ENCODE measurements at places on chromosomes 11 and 22.

DNA sequence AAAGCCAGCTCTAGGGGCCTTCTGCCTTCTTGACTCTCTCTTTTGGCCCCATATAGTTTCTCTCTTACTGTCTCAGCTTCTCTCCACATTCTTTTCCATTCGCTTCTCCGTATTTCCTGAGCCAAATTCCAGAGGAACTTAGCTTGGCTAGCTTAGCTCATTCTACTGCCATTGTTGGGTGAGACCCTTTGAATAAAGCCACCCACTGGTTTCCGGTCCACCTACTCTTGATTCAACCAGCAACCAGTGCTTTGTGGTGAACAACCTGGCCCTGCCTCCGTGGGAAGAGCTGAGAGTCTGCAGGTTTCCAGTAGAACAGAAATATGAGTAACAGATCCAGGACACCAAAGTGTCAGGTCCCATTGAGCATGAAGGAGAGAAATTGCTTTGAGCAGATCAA, 81.3 kb upstream of the ARHGAP20 start:
- DNase-seq, result no peak

DNA sequence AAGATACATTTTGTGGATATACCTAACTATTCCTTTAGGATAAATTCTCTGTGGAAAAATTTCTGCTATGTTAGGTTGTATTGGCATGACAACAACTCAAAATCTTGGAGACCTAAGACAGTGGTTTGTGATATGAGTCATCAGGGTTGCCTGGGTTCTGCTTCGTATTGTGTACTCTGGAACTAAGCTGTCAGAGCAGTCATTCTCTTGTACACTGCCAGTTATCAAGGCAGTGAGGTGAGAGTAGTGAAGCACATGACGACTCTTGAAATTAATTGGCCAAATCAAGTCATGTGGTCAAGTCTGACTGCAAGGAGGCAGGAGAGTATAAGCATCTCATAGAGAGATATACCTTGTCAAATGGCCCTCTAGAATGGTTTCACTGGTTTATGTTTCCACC, 104.4 kb downstream of the FANCF start:
- DNase-seq, result no peak

- DNase-seq, result no peak
These were observed 117.2 kb upstream of the BMAL1 start for GRCh38 chr11:13160346-13160745.

DNA sequence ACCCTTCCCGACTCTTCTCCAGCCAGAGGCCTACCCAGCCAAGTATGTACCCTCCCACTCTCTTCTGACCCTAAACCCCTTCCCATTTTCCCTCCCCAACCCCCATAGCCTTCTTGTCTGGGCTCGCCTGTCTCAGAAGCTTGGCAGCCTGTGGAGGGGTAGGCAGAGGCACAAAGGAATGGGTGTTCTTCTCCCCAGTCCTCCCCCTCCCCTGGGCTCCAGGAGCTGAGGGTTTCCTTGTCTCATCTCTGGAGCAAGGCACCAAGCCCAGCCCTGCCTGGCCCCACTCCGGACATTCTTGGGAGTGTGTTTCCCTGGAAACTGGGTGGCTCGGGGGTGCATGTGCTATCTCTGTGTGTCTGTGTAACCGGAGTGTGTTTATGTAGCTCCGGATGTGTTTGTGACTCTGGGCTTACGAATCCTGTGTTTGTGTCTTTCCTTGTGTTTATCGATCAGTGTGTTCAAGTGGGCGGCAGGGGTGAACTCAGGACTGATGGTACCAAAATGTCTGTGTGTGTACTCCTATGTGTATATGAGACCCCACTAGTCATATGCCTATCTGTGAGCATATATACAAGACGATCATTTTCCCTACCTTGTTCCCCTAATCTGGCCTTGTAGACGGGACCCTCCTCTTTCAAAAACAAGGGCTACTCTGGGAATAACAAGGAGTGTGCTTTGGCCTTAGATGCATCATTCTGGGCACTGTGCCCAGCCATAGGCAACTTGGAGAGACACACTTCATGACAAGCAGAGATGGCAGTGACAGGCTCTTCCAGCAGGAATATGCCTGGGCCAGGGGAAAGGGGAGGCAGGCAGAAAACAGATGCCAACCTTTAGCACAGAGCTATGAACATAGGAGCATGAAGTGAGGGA, 10.9 kb downstream of the PHLDB1 start:
- no peak for DNase-seq

- DNase-seq, result no peak
These were observed 21.1 kb downstream of the UBASH3B start for GRCh38 chr11:122676638-122677037.

GRCh38 chr22:22425356-22425755, 83.2 kb downstream of the ZNF280B start:
- no peak for DNase-seq

DNA sequence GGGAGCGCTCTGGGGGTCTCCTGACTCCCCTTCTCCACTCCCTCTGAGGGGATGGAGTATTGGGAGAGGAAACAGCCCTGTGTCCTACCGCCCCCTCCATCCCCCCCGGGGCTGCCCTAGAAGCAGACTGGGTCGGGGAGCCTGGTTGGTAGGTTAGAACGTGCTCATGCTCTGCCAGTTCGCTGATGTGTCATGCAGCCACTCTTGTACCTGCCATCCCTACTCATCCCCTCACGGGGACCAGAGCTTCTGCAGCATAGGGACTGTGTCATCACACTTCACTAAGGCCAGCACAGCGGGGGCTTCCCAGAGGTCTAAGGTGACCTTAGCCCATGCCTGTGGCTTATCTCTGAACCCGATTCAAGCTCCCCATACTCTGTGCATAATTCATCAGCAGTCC, 4.7 kb downstream of the KCNJ1 start:
- DNase-seq, result no peak

- no peak for DNase-seq
These were observed 871 bp downstream of the BDNF start for GRCh38 chr11:27699242-27699925.

DNA sequence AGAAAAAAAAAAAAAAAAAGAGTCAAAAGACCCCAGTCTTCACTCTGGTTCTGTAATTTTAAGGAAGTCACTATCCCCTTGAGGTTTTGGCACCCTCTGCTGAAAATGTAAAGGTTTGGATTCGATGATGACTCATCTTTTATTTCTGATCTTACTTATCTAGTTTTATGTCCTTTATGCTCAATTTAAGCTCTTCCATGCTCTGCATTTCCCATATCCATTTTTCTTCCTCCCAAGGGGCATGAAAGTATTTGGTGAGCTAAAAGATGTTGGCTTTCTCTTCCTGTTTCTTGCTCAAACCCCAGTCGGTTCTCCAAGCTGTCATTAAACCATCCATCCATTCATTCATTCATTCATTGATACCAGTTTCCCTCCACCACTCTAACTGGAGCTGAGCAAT, 61.0 kb upstream of the CDON start:
- no peak for DNase-seq

GRCh38 chr11:73308961-73309919, 1.2 kb downstream of the ARHGEF17 start:
- no peak for DNase-seq

GRCh38 chr11:76850130-76850529, 10.6 kb upstream of the ACER3 start:
- DNase-seq, result no peak

Data from SIG-M5 (cell line).